ENCODE measurements at places on chromosomes 6 and 20. TPM values are rescaled to one million over a fixed set of nuclear protein-coding genes. Genes with fewer than 3 reads are reported as not detected.

GRCh38 chr20:26276554-26277210, 580.0 kb upstream of the ZNF337 start:
- no peak overlapping the region for H3K4me3 ChIP-seq
- DNase-seq, result no peak
- H3K27me3 ChIP-seq, result no peaks in the 10 kb centered on the region
- H3K36me3 ChIP-seq, result no peaks in the 10 kb centered on the region

GRCh38 chr6:36655085-36655724, 23.3 kb upstream of the CDKN1A start:
- no peaks in the 10 kb centered on the region for H3K4me1 ChIP-seq
- no peak overlapping the region for H3K27ac ChIP-seq
- H3K27me3 ChIP-seq, result no peaks in the 10 kb centered on the region

- H3K36me3 ChIP-seq, result no peaks in the 10 kb centered on the region
- no peak for DNase-seq
- H3K27me3 ChIP-seq, result peaks cover 16% of the 10 kb centered on the region
Observed at GRCh38 chr20:20224806-20225205, 143.1 kb upstream of the INSM1 start.

DNA sequence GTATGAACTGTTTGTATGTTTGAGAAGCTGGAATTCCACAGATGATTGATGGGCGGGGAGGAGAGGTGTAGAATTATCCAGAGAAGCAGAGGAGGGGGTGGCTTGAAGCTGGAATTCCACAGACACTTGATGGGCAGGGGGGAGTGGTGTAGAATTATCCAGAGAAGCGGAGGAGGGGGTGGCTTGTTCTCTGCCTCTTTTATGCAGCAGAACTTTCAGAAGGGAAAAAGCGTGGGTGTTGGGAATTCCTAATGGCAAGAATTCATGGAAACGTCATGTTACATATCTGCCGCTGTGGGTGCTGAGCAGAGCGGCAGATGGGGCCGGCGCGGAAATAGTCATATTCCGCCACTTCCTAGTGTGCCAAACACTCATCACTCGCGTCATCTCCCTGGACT, 167.9 kb upstream of the KCNG1 start:
- DNase-seq, result no peak
- no peaks in the 10 kb centered on the region for H3K4me1 ChIP-seq
- no peaks in the 10 kb centered on the region for H3K36me3 ChIP-seq
- no peak overlapping the region for H3K27ac ChIP-seq
- H3K4me3 ChIP-seq, result no peak overlapping the region
- H3K27me3 ChIP-seq, result peaks cover 2% of the 10 kb centered on the region

- H3K4me1 ChIP-seq, result no peaks in the 10 kb centered on the region
- 0 out of 2 replicates have a peak, but pooled peaks cover 3% of the 10 kb centered on the region for H3K36me3 ChIP-seq
- H3K27ac ChIP-seq, result no peak overlapping the region
- no peak for DNase-seq
- H3K4me3 ChIP-seq, result no peak overlapping the region
Observed at GRCh38 chr6:157083343-157083742, 240.0 kb downstream of the TMEM242 start.

- H3K27ac ChIP-seq, result no peak overlapping the region
- H3K36me3 ChIP-seq, result no peaks in the 10 kb centered on the region
- DNase-seq, result no peak
- H3K27me3 ChIP-seq, result no peaks in the 10 kb centered on the region
- no peak overlapping the region for H3K4me3 ChIP-seq
Observed at GRCh38 chr6:31285486-31285885, 13.6 kb upstream of the HLA-C start.

DNA sequence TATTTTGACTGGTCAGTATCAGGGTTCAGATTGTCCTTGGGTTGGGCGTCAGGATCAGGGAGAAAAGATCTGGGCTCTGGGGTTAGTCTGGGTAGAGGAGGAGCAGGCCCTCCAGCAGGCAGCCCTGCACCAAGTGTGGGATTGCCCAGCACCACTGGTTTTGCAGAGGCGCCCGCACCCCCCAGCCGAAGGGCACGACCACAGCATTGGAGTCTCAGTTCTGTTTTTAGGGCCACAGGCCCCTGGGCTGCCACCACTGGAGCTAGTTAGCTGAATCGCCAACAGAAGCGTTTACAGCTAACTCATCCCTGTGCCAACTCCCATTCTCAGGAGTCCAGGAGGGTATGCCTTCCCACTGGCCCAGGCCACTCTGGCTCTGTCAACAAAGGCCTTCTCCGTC, 84.2 kb downstream of the TCP11 start:
- H3K4me1 ChIP-seq, result no peaks in the 10 kb centered on the region
- no peaks in the 10 kb centered on the region for H3K27me3 ChIP-seq
- H3K27ac ChIP-seq, result no peak overlapping the region
- DNase-seq, result no peak

DNA sequence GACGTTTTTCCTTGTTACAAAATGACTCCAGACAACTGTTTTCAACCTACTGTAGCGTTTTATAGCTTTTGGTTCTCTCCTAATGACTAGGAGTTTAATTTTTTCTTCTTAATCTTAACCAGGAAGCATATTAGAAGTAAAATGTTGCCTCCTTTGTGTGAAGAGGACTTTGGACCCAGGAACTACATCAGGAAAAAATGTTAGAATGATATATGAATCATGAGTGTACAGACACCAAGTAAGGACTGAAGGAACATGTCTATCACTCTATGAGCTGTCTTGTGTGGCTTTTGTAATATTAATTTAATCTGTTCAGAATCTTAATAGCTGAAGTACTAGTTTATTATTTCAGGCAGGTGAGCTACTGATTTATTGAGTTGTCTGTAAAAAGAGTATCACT, 71.0 kb upstream of the MARCKS start:
- H3K27ac ChIP-seq, result no peak overlapping the region
- no peaks in the 10 kb centered on the region for H3K4me1 ChIP-seq
- no peak for DNase-seq
- H3K27me3 ChIP-seq, result no peaks in the 10 kb centered on the region

DNA sequence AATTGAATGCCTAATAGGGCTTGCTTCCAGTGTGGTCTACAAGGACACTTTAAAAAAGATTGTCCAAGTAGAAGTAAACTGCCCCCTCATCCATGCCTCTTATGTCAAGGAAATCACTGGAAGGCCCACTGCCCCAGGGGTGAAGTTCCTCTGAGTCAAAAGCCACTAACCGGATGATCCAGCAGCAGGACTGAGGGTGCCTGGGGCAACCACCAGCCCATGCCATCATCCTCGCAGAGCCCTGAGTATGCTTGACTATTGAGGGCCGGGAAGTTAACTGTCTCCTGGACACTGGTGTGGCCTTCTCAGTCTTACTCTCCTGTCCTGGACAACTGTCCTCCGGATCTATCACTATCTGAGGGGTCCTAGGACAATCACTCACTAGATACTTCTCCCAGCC, 411.5 kb downstream of the TENT5A start:
- no peak for DNase-seq
- H3K4me1 ChIP-seq, result no peaks in the 10 kb centered on the region
- H3K27me3 ChIP-seq, result no peaks in the 10 kb centered on the region
- no peak overlapping the region for H3K4me3 ChIP-seq
- H3K27ac ChIP-seq, result no peak overlapping the region

- peak; percentile 85 for DNase-seq
- no peak overlapping the region for H3K27ac ChIP-seq
- peaks cover 9% of the 10 kb centered on the region for H3K4me1 ChIP-seq
Observed at GRCh38 chr20:10040070-10040975, 5.5 kb downstream of the ANKEF1 start.

GRCh38 chr6:55726144-55726543, 147.2 kb upstream of the HMGCLL1 start:
- no peak overlapping the region for H3K4me3 ChIP-seq
- no peak for DNase-seq
- no peaks in the 10 kb centered on the region for H3K36me3 ChIP-seq
- H3K27ac ChIP-seq, result peak overlapping the region; percentile 46

DNA sequence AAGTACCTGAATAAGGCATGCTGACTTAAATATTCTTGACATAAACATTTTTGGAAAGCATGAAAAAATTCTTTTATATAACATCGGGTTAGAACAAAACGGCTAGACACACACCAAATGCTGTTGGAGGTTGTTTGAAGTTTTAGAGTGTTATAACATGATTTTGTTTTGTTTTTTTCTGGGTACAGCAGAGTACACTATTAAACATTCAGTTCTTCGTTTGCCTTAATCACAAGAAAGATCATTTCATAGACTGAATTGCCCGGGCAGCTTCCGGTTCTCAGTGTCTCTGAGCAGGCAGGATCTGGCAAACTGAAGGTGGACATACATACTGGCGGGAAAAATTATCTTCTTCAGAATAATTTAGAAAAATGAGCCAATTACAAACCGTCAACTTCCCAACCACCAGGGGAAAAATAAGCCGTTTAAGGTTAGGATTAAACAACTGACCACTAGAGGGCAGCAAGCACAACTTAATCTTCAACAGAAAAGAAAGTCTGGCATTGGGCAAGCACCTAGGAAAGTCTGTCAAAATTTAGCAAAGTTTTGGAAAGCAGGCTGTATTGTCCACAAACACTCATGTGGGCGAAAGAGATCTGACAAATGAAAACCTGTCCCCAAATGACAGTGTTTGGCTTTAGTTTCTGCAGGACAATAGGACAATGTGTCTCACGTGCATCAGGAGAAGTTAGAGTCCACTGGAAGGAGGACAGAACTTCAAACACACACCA, 15.0 kb downstream of the ZNF217 start:
- no peaks in the 10 kb centered on the region for H3K27me3 ChIP-seq
- H3K27ac ChIP-seq, result peak overlapping the region; percentile 100
- H3K4me1 ChIP-seq, result peaks cover 69% of the 10 kb centered on the region
- H3K4me3 ChIP-seq, result peak overlapping the region; percentile 66
- no peak for DNase-seq
- H3K36me3 ChIP-seq, result peaks cover 59% of the 10 kb centered on the region

GRCh38 chr6:36914227-36914794, 28.6 kb downstream of the C6orf89 start:
- peaks cover 36% of the 10 kb centered on the region for H3K4me1 ChIP-seq
- no peaks in the 10 kb centered on the region for H3K27me3 ChIP-seq
- H3K27ac ChIP-seq, result no peak overlapping the region
- DNase-seq, result peak; percentile 42
- H3K4me3 ChIP-seq, result no peak overlapping the region
- H3K36me3 ChIP-seq, result peaks cover 5% of the 10 kb centered on the region

DNA sequence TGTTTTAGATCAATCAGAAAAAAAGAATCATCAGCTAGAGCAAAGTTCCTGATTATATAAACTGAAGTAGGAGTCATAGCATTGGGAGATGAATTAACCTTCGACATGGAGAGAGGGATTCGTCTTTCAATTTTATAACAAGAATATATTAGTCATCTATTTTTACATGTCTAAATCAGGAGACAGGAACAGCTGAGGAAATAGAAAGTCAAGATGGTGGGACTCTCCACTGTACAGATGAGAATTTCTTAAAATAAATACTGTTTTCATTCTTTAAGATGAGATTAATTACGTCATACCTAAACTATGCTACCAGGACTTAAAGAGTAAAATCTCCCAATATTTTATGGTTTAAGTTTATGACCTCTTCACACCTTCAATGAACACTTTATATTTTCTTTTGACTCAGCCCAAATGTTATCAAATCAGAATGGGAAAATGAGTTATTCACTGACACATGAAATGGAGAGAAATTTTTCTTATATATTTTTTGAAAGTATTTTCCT, 1137.7 kb downstream of the EPHA7 start:
- no peak for DNase-seq
- H3K4me1 ChIP-seq, result no peaks in the 10 kb centered on the region
- no peak overlapping the region for H3K27ac ChIP-seq

DNA sequence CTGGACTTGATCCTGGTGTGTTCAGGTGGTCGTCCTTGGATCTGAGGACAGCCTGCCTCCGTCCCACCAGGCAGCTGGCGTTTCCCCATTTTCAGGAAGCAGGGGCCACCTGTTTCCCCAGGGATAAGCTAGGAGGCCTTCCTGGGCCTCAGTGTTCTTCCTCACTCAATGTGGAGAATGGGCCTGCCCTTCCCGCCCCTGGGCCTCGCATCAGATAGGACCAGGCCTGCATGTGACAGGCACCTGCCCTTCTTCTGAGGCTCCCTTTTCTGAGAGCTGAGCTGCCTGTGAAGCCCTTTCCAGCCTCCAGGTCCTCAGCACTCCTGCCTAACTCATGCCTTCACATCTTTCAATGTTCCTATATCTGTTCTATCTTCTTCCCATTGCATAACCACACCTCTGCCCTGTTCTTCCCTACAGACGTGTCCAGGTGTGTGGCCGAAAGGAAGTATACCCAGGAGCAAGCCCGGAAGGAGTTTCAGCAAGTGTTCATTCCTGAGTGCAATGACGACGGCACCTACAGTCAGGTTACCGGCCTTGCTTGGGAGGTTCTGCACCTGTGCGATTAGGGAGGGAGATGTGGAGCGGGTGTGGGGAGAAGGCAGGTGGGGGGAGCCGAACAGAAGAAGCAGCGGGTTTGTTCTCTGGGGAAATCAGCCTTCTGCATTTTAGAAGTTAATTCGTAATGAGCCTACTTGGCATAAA, 85.1 kb downstream of the SMOC2 start:
- no peak overlapping the region for H3K4me3 ChIP-seq
- H3K27ac ChIP-seq, result no peak overlapping the region
- H3K27me3 ChIP-seq, result peaks cover 15% of the 10 kb centered on the region
- DNase-seq, result no peak
- H3K4me1 ChIP-seq, result no peaks in the 10 kb centered on the region
- H3K36me3 ChIP-seq, result no peaks in the 10 kb centered on the region

DNA sequence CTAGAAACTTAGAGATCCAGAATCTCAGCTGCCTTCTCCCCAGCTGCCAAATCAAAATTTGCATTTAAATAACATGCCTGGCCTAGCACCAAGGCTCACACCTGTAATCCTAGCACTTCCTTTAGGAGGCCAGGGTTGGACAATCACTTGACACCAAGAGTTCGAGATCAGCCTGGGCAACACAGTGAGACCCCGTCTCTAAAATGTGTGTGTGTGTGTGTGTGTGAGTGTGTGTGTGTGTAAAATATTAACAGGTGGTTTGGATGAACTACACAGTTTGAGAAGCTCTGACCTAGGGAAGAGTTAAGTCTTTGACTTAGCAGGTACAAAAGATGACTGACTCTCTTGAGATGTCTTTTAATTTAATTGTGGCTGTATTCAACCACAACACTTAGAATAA, 20.2 kb upstream of the CD2AP start:
- H3K36me3 ChIP-seq, result no peaks in the 10 kb centered on the region
- H3K4me1 ChIP-seq, result no peaks in the 10 kb centered on the region
- no peaks in the 10 kb centered on the region for H3K27me3 ChIP-seq
- H3K4me3 ChIP-seq, result no peak overlapping the region
- H3K27ac ChIP-seq, result no peak overlapping the region

GRCh38 chr20:14956538-14956937, 619.1 kb upstream of the FLRT3 start:
- no peaks in the 10 kb centered on the region for H3K36me3 ChIP-seq
- H3K27me3 ChIP-seq, result no peaks in the 10 kb centered on the region
- no peaks in the 10 kb centered on the region for H3K4me1 ChIP-seq
- no peak for DNase-seq
- H3K27ac ChIP-seq, result no peak overlapping the region

- no peaks in the 10 kb centered on the region for H3K36me3 ChIP-seq
- DNase-seq, result no peak
- no peak overlapping the region for H3K4me3 ChIP-seq
- no peak overlapping the region for H3K27ac ChIP-seq
- no peaks in the 10 kb centered on the region for H3K4me1 ChIP-seq
- H3K27me3 ChIP-seq, result no peaks in the 10 kb centered on the region
Observed at GRCh38 chr20:20695250-20695816, 17.1 kb downstream of the RALGAPA2 start.

Gene POM121L2
- not detected for total RNA-seq

Gene ZC3H12D
- total RNA-seq, result 0.26 TPM

Gene ANKRD6
- 2.4 TPM for total RNA-seq
